ENCODE measurements at places on chromosomes 7 and 10.

DNA sequence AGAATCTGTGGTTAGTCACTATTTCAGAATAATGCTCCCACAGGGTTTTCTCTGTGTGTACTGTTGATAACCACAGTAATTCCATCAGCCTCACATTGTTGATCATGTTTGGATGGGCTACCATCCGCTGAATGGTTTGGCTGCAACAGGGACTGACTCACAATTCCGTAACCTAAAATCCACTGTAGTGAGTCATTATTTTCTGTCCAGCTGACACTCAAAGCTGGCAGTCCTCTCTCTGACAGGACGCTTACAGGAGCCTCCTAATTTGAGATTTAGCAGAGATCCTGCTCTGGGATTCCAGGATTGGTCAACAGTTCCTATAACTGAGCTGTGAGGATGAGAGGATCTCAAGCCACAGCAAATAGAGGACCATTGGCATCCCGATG, 32.7 kb downstream of the VWA2 start:
- no peak for DNase-seq

- DNase-seq, result no peak
These were observed 739.9 kb downstream of the REEP3 start for GRCh38 chr10:64261092-64261491.

GRCh38 chr7:610531-611280, 91.1 kb upstream of the PDGFA start:
- peak; percentile 51 for DNase-seq

- DNase-seq, result no peak
These were observed 4.4 kb downstream of the GPR37 start for GRCh38 chr7:124761164-124761715.

DNA sequence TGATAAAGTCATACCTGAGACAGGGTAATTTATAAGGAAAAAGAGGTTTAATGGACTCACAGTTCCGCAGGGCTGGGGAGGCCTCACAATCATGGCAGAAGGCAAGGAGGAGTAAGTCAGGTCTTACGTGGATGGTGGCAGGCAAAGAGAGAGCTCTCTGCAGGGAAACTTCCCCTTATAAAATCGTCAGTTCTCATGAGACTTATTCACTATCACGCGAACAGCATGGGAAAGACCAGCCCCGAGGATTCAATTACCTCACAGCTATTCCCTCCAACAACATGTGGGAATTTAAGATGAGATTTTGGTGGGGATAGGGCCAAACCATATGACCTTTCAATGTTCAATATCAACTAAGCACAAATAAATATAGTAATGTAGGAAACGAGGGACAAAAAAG, 559.4 kb upstream of the KCND2 start:
- DNase-seq, result no peak

DNA sequence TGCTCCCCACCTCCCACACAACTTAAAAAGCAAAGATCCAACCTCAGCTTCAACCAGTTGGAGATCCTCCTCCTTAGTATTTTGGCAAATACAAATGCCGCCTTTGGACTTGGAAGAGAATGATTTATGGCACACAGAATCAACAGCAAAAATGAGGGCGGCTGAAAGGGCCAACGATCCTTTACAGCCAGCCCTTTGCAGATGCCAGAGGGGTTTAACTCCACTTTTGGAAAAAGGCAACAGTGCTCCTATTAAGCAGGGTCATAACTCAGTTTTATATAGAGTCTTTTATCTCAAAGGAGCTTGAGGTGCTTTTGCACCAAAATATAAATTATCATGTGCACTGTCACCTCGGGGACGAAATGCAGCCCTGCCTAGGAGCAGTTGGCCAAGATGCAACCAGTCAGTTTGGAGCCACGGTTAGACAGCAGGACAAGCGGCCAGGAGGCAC, 56.7 kb upstream of the JCAD start:
- no peak for DNase-seq

DNA sequence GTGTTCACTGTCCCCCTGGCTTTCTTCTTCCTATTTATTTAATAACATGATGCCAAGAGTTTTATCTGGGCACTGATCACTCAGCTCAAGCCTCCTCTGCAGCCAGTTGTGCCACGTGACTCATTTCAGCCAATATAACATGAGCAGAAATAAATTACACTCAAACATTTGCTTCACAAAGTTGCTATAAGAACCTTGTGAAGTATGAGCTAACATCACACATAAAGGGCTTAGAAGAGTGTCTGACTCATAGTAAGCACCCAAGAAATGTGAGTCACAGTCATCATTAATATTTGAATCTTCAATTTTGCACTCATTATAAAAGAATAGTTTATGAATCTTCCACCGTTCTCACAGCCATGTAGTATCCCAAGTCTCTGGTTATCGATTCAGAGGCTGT, 414.6 kb upstream of the NPVF start:
- DNase-seq, result no peak

DNA sequence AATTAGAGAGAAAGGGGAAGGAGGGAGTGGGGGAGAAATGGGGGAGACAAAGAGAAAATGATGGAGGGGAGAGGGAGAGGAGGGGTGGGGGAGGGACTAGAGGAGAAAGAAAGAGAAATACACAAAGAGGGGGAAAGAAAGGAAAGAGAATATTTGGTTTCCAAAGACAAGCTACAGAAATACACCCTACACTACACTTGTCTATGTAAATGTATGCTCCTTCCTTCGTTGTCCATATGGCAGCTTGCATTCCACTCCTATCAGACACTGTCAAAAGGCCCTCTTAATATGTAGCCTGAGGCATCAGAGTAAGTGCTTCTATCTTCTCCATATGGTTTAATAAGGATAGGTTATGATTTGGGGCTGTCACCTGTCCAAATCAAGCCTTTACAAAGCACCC, 92.8 kb upstream of the FEZF1 start:
- DNase-seq, result no peak

GRCh38 chr7:87658553-87658952, 30.4 kb downstream of the RUNDC3B start:
- no peak for DNase-seq

All from CD4-positive, alpha-beta T cell treated with Interleukin-12 subunit alpha and Interleukin-12 subunit beta, for 1 hour (primary cell).